DMS53 (cell line): ENCODE measurements at places on chromosomes 11 and 22.

GRCh38 chr11:133844217-133844616 lies 1.1 kb downstream of the SPATA19 start:
- DNase-seq = no peak

DNA sequence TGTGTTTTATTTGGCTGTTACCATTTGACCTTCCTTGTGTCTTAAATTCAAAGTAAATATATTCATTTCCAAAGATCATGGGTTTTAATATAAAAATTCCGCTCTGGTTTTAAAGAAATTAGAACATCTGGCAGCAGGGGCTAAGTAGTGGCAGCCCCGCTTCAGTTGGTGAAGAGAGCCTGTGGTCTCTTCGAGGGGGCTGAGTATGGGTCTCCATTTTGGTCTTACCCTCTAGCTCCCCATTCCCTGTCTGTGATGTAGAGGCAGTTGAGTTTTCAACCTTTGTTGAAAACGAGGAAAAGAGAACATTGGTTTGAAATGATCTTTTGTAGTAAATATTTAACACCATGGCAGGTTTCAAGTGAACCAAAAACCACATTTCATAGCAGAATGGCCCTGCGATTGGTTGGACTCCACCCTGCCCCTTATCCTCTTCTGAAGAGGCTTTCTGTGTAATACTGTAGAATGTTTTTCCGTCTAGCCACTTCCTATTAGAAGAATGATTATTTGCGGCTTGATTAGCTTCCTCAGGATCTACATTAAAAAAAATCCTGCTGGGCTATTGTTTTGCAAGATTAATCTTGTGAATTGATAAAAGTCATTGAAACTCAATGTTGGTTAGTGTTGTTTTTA lies 17.7 kb downstream of the APLP2 start:
- no peak for DNase-seq

DNA sequence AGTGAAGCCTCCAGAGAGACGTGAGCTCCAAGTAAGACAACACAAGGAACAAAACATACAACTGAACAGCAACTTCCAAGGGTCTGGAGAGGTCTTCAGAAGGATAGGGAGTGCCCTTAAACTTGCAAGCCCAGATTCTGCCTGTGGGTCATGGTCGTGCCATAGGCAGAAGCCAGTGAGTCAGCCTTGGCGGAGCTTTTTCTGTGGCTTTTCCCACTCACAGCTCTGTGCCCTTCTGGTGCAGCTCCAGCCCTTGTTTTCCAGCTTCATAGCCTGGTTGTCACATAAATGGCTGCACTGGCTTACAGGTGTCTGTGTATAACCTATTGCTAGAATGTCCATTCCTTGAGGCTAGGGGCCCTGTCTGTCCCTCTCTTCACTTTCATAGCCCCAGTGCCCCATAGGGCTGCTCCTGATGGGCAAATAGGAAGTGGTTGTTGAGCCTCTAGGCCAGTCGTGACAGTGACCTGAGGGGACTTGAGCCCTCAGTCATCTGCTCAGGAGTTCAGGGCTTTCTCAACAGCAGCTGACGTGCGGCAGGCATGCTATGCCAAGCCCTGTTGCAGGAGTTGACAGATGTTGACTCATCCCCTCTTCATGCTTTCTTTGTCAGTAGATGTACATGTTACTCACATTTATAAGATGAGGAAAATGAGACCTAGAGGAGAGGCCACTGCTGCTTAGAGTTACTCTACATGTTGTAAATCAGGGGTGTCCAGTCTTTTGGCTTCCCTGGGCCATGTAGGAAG lies 7.4 kb downstream of the MED15 start:
- no peak for DNase-seq

DNA sequence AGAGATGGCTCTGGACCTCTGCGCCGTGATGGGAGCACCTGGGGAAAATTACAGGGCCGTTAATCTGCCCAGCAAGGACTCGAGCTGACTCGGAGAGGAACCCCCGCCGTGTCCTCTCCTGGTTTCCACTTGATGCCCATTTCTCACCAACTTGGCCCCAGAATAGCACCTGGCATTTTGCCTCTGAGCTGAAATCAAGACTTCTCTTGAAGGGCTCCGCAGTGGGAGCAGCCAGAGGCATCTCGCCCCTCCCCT lies 19.0 kb upstream of the CABP7 start:
- DNase-seq = peak; percentile 29

GRCh38 chr11:110305169-110306018 lies 9.0 kb upstream of the RDX start:
- DNase-seq = peak; percentile 83

- no peak for DNase-seq
These were observed 785 bp downstream of the CLPB start for GRCh38 chr11:72433455-72434036.
